ENCODE measurements at places on chromosomes 11 and 22.

- DNase-seq: no peak
These were observed 2.1 kb downstream of the SLC35E4 start for GRCh38 chr22:30637701-30638114.

- no peak for DNase-seq
These were observed 8.4 kb downstream of the RHBDD3 start for GRCh38 chr22:29259253-29259899.

GRCh38 chr22:38921120-38921519, 36.3 kb upstream of the APOBEC3A start:
- no peak for DNase-seq

DNA sequence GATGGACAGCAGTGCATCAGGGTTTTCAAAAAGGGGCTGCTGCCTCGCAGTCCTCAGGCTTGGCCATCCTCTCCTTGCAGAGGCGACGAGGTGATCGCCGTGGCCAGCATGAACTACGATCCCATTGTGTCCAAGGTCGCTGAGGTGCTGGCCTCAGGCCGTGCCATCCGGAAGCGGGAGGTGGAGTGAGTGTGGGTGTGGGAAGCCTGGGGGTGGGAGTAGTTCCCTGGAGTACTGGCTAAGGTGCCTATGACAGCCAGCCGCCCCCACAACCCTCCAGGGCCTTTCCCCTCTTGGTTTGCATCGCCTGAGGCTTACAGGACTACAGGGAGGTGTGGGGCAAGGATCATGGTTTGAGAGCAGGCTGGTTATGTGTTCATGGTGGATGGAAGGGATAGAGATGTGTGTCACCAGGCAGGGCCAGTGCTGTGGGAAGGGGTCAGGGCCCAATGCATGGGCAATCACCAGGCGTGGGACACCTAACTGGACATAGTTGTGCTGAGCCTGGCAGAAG, 2.1 kb upstream of the LZTR1 start:
- no peak for DNase-seq

GRCh38 chr22:40176921-40177737, 596 bp upstream of the TNRC6B start:
- DNase-seq: no peak

- DNase-seq: no peak
These were observed 2.9 kb downstream of the PHLDB1 start for GRCh38 chr11:118610225-118610772.

GRCh38 chr11:123306531-123306930, 111.5 kb upstream of the CLMP start:
- no peak for DNase-seq

GRCh38 chr22:33687464-33687863, 232.8 kb downstream of the LARGE1 start:
- no peak for DNase-seq

- DNase-seq: no peak
These were observed 373.9 kb upstream of the C11orf87 start for GRCh38 chr11:109048098-109048497.

DNA sequence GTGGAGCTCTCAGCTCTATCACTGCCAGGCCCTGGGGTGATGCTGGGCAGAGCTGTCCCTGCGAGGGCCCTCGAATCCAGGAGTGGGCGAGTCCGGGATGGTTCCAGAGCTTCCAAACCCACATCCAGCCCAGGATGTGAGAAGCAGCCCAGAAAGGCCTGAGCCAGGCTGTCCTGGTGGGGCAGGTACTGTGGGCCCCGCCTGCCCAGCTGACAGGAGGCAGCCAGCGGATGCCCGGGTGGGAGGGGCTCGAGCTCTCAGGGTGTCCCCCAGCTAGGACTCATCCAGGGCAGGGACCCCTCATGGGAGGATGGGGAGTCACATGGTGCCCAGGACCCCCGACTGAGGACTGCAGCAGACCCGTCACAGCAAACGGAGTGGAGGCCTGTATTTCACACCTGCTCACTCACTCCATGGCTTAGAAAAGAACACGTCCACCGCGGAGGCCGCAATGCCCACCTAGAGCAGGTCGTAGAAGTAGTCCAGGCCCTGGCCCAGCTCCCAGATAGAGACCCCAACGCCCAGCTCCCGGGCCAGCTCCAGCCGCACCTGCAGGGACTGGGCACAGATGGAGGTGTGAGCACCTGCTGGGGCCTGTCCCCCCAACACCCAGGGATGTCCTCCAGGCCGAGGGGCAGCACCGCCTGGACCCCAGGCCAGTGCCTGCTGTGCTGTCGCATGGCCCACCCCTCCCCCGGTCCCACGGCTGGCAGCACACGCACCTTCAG, 26.9 kb downstream of the TSPAN4 start:
- DNase-seq: no peak

- DNase-seq: no peak
These were observed 344.9 kb downstream of the SOX6 start for GRCh38 chr11:16011396-16011795.

DNA sequence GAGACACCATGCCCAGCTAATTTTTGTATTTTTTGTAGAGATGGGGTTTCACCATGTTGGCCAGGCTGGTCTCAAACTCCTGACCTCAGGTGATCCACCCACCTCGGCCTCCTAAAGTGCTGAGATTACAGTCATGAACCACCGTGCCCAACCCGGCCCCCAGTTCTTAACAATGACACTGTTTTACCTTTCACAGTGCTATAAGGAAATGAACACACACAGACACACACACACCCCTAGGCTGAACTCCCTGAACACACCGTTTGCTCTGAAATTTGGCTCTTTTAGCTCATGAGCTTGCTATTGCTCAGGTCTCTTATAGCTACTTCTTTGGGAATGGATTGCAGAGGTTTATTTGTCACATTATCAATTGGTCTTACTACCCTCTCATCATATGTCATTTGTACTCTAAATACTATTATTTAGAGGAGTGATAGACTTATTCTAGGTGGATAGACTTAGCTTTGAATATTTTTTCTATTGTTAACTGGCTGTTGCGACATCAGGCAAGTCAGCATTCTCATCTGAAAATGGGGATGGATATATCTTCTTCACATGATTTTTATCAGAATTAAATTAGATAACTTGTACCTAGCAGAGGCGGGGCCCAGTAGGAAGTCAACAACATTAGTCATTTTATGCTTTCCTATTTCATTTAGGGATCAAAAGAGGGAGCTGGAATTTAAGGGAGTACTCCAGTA, 2.1 kb downstream of the LYVE1 start:
- DNase-seq: no peak

DNA sequence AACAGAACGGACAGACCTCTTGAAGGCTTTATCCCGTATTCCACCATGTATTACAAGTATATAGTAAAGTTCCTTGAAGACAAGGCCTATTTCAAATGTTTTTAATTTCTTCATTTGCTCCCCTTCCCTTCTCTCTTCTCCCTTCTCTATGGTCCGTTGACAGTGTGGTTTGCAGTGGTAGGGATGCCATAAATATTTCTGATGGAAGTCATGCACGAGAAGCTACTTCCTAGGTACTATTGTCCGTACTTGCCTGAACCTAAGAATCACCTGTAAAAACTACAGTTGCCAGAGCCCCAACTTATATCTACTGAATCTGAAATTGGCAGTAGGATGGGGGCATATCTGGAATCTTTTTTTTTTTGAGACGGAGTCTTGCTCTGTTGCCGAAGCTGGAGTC, 2.8 kb downstream of the PISD start:
- no peak for DNase-seq

DNA sequence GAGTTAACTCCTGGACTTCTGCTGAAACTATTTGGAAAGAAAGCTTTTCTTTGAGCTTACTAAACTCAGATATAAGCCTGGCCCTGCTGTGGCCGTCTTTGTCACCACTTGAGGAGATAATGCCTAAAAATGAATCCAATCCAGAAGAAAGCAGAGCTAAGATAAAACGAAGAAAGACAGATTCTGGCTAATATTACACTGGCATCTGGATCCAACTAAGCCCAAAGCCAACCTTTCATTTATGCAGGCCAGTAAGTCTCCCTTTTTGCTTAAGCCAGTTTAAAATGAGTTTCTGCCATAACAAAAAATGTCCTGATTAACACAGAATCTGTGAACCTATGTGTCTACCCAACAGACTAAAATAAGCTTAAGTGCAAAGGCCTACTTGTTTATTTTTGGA, 34.5 kb downstream of the PIK3C2A start:
- no peak for DNase-seq

DNA sequence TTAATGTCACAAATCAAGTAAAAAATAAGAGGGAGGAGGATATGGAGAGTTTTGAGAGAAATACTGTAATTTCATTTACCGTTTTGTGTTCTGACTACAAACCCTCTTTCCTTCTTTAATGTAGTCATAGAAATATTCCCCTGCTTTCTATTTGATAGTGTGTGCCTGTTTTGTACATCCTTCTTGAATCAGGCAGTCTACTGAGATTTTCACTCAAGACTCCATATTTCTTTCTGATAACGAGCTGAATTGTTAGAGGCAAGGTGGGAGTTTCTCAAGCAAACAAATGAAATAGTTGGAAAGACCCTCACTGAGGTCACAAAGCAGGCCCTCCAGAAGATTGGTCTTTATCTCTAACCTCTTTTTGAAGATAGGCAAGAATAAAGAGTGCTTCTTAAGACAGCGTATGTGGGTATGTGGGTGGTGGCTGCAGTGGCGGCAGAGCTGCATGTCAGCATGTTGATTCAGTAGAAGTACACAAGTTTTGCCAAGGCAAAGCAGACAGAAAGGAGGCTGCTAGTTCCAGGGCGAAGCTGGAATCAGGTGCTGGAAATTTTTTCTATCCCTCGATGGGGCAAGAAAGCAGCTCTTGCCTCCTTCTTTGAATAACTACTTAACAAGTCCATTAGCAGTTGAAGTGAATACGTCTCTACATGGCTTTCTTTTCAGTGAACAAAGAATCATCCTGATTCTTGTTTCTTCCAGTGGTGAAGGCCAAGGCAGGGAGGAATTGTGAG, 164.2 kb downstream of the FAM76B start:
- no peak for DNase-seq

GRCh38 chr11:75147191-75147874, 3.6 kb upstream of the SLCO2B1 start:
- DNase-seq: no peak

- DNase-seq: no peak
These were observed 147.6 kb downstream of the SPATA19 start for GRCh38 chr11:133697603-133698180.

DNA sequence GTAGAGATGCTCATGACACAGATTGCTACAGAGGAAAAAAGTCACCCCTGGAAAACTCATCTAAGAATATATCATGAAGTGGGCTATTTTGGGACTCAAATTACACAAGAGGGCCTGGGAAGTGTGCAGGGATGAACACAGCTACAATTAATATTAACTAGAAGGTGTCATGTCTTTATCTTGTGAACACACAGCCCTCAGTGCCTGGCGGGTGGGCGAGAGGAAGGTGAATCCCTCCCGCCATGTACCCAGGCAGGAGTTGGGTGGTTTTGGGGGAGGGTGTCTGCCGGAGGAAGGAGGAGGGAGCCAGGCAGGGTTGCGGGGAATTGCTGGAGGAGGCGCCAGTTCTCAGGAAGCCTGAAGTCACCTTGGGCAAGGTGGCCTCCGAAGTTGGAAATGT, 5.1 kb upstream of the FAM83F start:
- no peak for DNase-seq

Data from non-pigmented ciliary epithelial cell (primary cell).